ENCODE measurements at places on chromosomes 6 and 20.

- DNase-seq = no peak
These were observed 338.2 kb upstream of the PREP start for GRCh38 chr6:105740946-105741645.

- no peak for DNase-seq
These were observed 81.5 kb downstream of the RTN4IP1 start for GRCh38 chr6:106547601-106548453.

DNA sequence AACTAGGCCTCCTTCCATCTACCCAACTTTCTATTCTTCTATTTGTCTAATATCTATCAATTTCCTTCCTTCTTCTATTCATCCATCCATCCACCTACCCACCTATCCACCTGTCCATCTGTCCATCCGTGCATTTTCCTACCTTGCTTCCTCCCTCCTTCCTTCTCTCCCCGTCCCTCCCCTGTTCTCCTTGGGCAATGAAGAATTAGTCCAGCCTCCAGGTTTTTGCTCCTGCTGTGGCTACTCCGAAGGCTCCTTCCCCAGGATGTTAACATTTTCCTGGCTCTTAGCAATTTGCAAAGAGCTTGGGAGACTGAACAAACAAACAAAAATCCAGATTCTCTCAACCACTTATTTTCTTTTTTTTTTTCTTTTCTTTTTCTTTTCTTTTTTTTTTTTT lies 81.6 kb downstream of the KCNB1 start:
- no peak for DNase-seq

- no peak for DNase-seq
These were observed 28.6 kb upstream of the OGFRL1 start for GRCh38 chr6:71259888-71260604.

- DNase-seq = peak; percentile 46
These were observed 327.0 kb downstream of the BMP2 start for GRCh38 chr20:7094438-7094997.

DNA sequence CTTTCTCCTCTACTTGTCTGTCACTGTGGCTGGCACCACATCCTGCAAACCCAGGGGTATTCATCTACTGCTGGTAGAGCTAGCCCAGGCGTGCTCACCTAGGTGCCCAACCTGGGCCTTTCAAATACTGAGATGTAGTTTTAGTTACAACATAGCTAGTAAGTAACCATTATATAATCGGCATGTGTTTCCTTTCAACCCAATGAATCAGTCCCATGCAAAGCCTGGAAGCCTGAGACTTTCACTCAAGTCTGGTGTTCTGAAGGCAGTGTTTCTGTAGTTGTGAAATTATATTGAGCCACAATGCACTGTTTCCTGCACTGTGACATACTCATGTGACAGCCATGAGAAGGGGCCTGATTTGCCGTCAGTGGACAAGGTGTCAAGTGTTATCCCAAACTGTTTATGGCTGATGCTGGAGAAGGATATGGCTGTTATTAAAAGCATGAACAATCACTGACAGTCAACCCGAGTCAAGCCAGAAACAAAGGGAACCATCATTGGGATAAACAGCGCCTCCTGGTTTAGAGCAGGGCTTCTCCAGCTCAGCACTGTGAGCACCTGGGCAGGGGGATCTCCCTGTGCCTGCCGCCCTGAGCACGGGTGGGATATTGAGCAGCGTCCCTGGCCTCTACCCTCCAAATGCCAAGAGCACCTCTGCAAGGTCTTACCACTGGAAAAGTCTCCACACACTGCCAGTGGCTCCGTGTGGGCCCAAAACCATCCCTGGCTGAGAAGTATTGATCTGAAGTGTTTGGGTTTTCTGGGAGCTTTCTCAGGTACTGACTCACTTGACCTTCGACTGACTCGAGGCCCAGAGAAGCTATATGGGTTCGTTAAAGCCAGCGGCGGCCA lies 1.6 kb downstream of the PSMA7 start:
- no peak for DNase-seq

DNA sequence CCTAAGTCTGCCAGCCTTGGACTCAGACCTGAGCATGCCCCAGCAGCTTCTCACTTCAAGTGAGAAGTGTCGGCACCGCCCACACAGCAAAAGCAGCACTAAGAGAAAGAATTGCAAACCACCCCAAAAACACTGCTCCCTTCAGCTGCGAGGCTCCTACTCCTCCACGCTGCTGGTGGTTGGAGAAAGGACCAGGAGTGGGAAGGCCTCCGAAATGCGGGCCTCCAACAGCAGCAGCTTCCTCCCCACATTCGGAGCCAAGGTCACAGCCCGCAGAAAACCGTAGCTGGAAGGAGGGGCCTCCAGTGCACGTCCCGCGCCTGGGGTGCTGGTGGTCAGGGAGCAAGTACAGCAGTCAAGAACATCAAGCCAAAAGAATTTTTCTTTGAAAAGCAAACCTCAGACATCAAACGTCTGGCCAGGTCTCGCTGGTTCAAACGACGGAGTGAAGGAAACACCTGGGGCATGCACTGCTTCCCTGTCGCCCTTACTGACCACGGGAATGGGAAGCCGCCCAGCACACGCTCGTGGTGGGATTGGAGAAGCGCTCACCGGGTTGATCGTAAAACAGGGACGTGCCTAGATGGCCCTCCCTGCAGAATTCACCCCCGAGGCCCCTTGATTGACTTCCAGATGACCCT lies 185.6 kb upstream of the CST7 start:
- no peak for DNase-seq

GRCh38 chr6:43728586-43728985 lies 41.0 kb upstream of the MRPS18A start:
- no peak for DNase-seq

GRCh38 chr6:74167976-74168375 lies 472.0 kb downstream of the CD109 start:
- no peak for DNase-seq

DNA sequence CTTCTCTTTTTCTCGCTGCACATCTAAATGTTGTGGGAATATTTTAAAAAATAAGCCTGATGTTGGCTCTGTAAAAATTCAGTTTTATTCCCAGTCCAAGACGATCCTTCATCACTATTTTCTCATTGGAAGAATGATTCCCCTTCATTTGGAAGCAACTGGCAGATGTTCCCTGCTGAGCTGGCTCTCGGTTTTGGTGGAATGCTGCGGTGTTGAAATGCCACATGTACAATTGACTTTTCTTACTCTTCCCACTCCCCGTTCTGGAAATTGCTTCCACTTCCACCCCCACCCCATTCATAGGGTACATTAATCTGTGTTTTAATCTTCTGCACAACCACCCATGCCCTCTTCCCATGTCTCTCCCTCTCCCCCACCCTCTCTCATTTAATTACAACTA lies 496.3 kb upstream of the MAP3K7 start:
- DNase-seq = no peak

- no peak for DNase-seq
These were observed 22.9 kb downstream of the FAM110A start for GRCh38 chr20:856361-856775.

Measured in NCI-H1694 (cell line).